Smooth muscle cell of the umbilical artery (primary cell): ENCODE measurements at places on chromosomes 1 and 21. TPM values are rescaled to one million over a fixed set of nuclear protein-coding genes. Genes with fewer than 3 reads are reported as not detected.

RPTN gene
- total RNA-seq: not detected in 2 replicates

SLC2A5 gene
- total RNA-seq: 2.4 and 12.5 TPM in 2 replicates

AGMAT gene
- total RNA-seq: 1.5 and 2.0 TPM in 2 replicates

SMCP gene
- not detected in 2 replicates for total RNA-seq

IFFO2 gene
- total RNA-seq: 10.4 and 22.0 TPM in 2 replicates

ADAMTSL4 gene
- 2.7 and 3.3 TPM in 2 replicates for total RNA-seq

KRTAP6-3 gene
- not detected in 2 replicates for total RNA-seq

TMEM51 gene
- 8.6 and 10.5 TPM in 2 replicates for total RNA-seq

FAM131C gene
- total RNA-seq: under 0.01 and 0.37 TPM in 2 replicates

S100A3 gene
- 0.59 and 1.4 TPM in 2 replicates for total RNA-seq
